Stimulated activated CD4-positive, alpha-beta T cell treated with anti-CD3 and anti-CD28 coated beads, Interleukin-1b, Interleukin-23, amount 100 ng/mL, for 1 hour (primary cell): ENCODE measurements at places on chromosomes 1 and 21.

DNA sequence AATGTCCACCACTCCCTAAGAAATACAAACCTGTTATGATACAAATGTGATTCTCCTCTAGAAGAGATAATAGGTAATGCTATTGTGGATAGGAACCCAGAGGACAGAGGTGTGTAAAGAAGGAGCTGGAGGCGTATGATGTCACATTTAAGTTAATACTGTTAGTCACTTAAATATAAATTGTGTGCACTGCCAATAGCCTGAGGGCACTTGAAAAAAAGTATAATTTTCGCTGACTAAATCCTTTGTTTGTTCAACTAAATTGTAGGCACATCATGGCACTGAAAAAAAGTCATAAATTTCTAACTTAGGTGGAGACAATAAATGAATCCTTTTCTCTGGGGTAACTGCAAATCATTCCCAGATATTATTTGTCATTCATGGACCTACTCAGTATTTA is 4.4 kb downstream of the RCSD1 start:
- DNase-seq: no peak

DNA sequence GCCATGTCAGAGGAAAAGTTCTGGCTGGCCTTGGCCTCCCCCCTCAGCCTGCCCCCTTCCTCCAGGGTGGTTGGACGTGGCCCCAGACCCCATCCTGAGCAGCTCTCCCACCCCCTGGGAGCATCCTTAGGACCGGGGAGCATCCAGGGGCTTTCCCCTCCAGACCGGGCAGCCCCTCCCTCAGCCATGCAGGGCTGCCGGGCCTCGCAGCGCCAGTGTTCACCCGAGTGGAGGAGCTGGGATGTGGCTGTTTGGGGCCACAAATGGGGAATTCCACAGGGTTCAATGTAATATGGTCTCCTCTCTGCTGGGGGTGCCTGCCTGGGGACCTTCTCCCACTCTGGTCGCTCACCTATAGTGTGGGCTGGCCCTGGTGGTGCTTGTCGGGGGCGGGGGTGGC is 4.2 kb upstream of the PFKL start:
- no peak for DNase-seq

DNA sequence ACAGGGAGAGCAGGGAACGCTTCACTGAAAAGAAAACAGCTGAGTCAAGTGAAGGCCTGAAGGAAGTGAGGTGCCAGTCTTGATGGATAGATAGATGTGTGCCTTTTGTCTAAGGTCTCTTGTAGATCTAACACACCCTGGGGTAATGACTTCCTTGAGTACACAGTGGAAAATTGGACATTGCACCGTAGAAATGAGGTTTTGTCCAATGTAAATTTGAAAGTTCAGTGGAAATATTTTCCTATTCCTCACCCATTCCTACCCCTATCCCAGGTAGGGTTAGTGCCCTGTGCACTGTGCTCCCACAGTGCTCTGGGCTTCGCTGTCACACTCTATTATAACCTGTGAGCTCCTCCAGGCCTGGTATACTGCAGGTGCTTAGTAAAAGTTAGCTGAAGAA is 24.3 kb downstream of the ZMYND12 start:
- no peak for DNase-seq

GRCh38 chr1:24345334-24345733 is 26.2 kb downstream of the GRHL3 start:
- DNase-seq: no peak

GRCh38 chr1:150562446-150563339 is 13.5 kb downstream of the ADAMTSL4 start:
- DNase-seq: peak; percentile 64
